ENCODE measurements at places on chromosomes 5 and 9.
A peak's percentile ranks its signal among the peaks of the same experiment; 100 is the strongest.

- DNase-seq: peak; percentile 62
These were observed 45.4 kb upstream of the ZFR start for GRCh38 chr5:32489791-32490562.

GRCh38 chr5:10229306-10230048 is 20.2 kb downstream of the ATPSCKMT start:
- no peak for DNase-seq

DNA sequence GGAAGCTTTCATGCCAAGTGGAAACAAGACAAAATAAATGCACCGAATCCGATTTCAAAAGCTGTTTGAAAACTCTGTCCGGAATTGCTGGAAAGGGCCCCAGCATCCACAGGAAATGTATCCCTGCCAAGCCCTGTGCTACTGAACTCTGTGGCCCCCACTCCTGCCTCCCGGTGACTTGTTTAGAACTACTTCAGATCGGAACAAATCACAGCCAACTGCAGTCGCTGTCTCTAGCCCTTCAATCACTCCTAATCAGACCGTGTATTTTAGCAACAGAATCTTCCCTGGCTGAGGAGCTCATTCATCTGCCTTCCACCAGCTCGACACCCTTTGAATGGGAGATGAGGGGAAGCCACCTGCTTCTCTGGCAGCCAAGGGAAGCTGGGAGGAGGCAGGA is 94.1 kb downstream of the KCNIP1 start:
- no peak for DNase-seq

GRCh38 chr5:132100672-132101261 is 27.2 kb downstream of the CSF2 start:
- no peak for DNase-seq

GRCh38 chr9:129068990-129069861 is 11.7 kb upstream of the DOLPP1 start:
- DNase-seq: no peak

GRCh38 chr5:143156086-143156485 is 247.4 kb downstream of the NR3C1 start:
- DNase-seq: no peak

- no peak for DNase-seq
These were observed 3.9 kb downstream of the GRK6 start for GRCh38 chr5:177430140-177430951.

All from progenitor cell of endocrine pancreas (in vitro differentiated cells).